ENCODE measurements at places on chromosomes 3 and 15. TPM values are rescaled to one million over a fixed set of nuclear protein-coding genes. Genes with fewer than 3 reads are reported as not detected.

IL17RB gene
- 0.23 TPM for total RNA-seq

RASGRF1 gene
- total RNA-seq, result not detected

- DNase-seq, result no peak
- peak overlapping the region; percentile 66 for H3K27ac ChIP-seq
- no peaks in the 10 kb centered on the region for H3K36me3 ChIP-seq
- H3K4me3 ChIP-seq, result no peak overlapping the region
- H3K4me1 ChIP-seq, result peaks cover 53% of the 10 kb centered on the region
- no peaks in the 10 kb centered on the region for H3K27me3 ChIP-seq
Measured at GRCh38 chr3:125129512-125129997, 73.8 kb upstream of the HEG1 start.

DNA sequence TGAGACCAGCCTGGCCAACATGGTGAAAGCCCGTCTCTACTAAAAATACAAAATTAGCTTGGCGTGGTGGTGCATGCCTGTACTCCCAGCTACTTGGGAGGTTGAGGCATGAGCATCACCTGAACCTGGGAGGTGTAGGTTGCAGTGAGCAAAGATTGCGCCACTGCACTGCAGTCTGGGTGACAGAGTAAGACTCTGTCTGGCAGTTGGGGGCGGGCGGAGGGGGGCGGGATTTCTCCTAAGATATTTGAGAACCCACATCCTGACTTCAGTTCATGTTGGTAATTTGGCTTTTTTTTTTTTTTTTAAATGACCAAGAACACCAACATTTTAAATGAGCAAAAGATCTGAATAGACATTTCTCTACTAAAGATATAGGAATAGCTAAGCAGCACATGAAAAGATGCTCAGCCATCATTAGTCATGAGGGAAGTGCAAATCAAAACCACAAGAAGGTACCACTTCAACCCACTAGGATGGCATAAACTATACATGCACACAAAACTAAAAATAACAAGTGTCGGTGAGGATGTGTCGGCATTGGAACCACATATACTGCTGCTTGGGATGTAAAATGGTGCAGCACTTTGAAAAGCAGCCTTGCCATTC is 75.6 kb upstream of the LMOD3 start:
- no peaks in the 10 kb centered on the region for H3K27me3 ChIP-seq
- no peaks in the 10 kb centered on the region for H3K36me3 ChIP-seq
- H3K4me3 ChIP-seq, result peak overlapping the region; percentile 30
- H3K4me1 ChIP-seq, result no peaks in the 10 kb centered on the region
- DNase-seq, result no peak
- H3K27ac ChIP-seq, result no peak overlapping the region

FSIP1 gene
- total RNA-seq, result 0.38 TPM

MKRN3 gene
- 2.2 TPM for total RNA-seq

GRCh38 chr3:26621906-26622620 is 509 bp upstream of the LRRC3B start:
- no peak overlapping the region for H3K4me3 ChIP-seq
- H3K36me3 ChIP-seq, result no peaks in the 10 kb centered on the region

DNA sequence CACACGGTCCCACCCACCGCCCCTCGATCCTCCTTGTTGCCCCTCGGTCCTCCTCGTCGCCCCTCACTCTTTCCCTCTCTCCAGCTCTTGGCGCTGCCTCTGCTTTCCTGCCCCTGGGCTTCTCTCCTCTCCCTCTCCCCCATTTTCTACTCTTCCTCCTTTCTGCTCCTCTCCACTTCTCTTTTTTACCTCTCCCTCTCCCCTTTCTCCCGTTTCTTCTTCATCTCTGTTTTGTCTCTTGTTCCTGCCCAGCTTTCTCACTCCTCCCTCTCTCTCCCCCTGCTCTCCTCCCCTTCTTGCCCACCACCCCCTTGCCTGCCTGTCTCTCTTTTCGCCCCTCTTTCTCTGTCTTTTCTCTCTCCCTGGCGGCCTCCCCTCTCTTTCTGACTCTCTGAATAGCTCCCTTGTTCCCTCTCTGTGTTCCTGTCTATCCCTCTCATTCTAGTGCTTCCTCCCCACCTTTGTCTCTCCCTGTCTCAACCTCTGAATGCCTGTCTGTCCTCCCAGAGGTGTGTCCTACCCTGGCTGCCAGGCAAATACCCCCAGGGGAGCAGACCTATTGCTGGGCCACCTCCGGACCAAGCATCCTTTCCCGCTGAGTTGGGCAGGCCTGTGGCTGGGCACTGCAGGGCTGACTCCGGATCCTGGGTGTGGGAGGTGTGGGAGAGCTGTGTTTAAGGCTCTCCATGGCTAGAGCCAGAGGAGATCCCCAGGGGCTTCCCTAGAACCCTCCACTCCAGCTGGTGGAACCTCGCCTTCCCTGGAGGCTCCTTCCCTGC is 41.0 kb downstream of the EPHB3 start:
- DNase-seq, result no peak
- H3K27me3 ChIP-seq, result no peaks in the 10 kb centered on the region
- no peaks in the 10 kb centered on the region for H3K36me3 ChIP-seq

DUOXA2 gene
- total RNA-seq, result 20.6 TPM

DNA sequence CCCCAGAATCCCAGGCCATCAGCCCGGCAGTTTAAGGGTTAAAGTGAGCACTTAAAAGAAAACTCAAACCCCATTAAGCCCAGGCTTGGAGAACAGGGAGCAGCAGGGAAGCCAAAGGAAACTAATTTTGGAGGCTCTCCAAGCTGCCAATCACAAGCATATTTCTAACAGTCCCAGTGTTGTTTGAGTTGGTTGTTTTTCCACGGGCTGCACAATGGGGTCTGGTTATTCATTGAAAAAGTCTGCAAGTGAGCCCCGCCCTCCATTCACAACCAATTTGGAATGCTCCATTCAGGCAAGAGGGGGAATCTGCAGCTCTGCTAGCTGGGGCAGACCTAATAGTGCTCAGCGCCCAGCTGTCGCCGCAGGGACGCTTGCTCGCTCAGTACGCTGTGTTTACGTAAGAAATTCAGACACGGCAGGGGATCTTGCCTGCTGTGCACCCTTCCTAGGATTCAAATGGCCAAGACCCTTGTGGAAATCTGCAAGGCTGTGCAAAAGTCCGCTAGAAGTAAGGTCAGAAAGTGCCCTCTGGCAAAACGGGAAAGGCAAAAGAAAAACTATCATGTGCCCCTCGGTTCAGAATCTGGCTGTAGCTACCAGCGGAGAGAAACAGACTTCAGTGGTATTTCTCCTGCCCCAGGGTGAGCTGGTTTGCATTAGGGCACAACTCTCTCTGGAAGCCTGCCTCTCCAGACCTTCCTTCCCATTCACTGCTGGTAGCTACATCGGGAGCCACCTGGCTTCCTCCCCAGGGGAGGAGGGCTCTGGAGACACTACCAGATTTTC is 11.0 kb downstream of the ETV5 start:
- peak overlapping the region; percentile 61 for H3K4me3 ChIP-seq
- DNase-seq, result no peak
- peaks cover 21% of the 10 kb centered on the region for H3K4me1 ChIP-seq
- no peaks in the 10 kb centered on the region for H3K36me3 ChIP-seq

GRCh38 chr3:150278195-150278594 is 129.9 kb upstream of the TSC22D2 start:
- H3K27me3 ChIP-seq, result no peaks in the 10 kb centered on the region
- H3K4me1 ChIP-seq, result no peaks in the 10 kb centered on the region
- no peak overlapping the region for H3K27ac ChIP-seq
- no peak for DNase-seq

DNA sequence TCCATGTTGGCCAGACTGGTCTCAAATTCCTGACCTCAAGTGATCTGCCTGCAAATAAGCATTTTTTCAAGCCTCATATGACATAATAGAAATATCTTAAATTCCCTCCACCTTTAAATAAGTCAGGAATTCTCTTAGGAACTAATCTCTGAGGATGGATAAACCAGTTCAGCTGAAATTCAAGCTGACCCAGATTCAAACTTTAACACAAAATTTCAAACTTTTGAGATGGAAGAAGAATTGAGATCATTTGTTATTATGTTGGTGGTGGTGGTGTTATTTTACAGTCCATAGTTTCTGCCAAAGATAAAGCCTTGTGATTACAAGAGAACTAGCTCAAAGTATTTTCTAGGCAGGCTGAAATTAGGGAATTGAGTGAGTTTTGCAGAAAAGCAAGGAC is 85.5 kb downstream of the SSR3 start:
- H3K27me3 ChIP-seq, result no peaks in the 10 kb centered on the region
- no peaks in the 10 kb centered on the region for H3K36me3 ChIP-seq
- H3K27ac ChIP-seq, result no peak overlapping the region
- H3K4me1 ChIP-seq, result no peaks in the 10 kb centered on the region

GRCh38 chr3:111253733-111254132 is 182.1 kb downstream of the NECTIN3 start:
- no peak overlapping the region for H3K4me3 ChIP-seq
- no peaks in the 10 kb centered on the region for H3K4me1 ChIP-seq
- H3K27ac ChIP-seq, result no peak overlapping the region
- DNase-seq, result no peak
- H3K27me3 ChIP-seq, result no peaks in the 10 kb centered on the region

LMAN1L gene
- 0.18 TPM for total RNA-seq

DNA sequence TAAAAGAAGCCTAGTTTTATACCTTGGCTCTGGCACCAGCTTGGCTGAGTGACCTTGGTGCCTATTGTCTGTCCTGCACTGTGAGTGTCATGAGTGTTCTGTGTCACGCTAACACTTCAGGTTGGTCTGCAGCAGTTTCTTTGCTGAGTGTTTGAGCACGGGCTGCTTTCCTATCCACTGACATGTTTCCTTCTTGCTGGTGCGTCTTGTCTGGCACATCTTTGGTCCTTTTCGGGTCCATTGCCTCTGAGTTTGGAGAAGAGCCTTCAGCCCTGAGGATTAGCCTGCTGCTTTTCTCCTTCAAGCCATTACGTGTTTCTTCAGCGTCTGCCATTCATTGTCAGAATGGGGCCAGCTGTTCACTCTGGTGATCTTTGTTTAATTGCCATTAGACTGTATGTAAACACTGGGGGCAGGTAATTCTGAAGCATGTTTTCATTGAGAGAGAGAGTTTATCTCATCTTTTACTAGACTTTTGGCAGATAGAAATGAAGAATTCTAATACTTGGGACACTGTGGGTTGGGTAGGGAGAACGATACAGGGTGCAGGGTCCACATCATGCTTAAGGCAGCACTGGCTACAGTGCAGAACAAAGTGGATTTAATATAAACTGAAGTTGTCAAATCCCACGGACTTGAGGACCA is 55.5 kb downstream of the LRRC28 start:
- no peak for DNase-seq
- H3K4me3 ChIP-seq, result peak overlapping the region; percentile 43
- no peaks in the 10 kb centered on the region for H3K36me3 ChIP-seq
- peak overlapping the region; percentile 30 for H3K27ac ChIP-seq
- H3K4me1 ChIP-seq, result no peaks in the 10 kb centered on the region

DNA sequence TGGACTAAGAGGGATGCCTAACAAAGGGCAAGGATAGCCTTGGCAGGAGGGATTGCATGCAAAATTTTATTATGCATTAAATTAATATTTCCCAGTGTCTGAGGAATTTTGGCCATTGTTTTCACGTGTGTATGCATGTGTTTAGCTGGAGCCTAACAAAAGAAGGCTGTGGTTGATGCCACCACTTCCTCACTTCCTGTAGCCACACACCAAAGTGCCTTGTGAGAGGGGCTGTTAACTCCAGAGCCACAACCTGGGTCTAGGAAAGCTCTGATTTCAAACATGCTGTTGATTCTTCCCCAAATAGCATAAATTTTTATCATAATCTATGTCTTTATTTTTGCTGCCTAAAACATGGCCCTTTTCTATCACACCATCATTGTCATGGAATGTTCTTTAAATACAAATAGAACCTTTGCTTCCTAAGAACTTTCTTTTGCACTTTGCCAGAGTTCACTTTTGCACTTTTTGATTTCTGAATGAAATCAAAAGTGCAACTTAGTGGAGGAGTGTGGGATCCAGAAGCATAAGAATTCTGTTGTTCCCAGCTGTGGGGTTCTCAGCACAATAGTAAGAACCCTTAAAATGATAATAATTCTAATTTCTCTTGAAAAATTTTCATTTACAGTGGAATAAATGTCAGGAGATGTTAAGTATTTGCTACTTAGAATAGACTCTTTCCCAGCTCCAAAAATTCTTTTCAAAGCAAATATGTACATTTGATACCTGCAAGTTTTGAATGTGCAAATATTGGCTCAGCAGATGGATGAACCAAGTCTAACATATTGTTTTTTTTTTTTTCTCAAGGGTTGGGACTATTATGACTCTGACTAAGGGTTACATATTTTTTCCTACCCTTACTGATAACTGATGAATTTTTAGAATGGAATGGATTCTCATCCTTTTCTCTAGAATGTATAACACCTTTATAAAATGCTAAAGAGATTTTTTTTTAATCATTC is 35.6 kb upstream of the SPTSSB start:
- no peaks in the 10 kb centered on the region for H3K27me3 ChIP-seq
- no peaks in the 10 kb centered on the region for H3K36me3 ChIP-seq
- DNase-seq, result no peak
- peaks cover 36% of the 10 kb centered on the region for H3K4me1 ChIP-seq
- no peak overlapping the region for H3K4me3 ChIP-seq

- H3K4me3 ChIP-seq, result no peak overlapping the region
- H3K4me1 ChIP-seq, result no peaks in the 10 kb centered on the region
- no peaks in the 10 kb centered on the region for H3K36me3 ChIP-seq
- DNase-seq, result no peak
Measured at GRCh38 chr3:140292170-140292569, 357.2 kb downstream of the CLSTN2 start.

USP19 gene
- 40.9 TPM for total RNA-seq

KBTBD12 gene
- total RNA-seq, result not detected

TTC21A gene
- total RNA-seq, result 2.1 TPM

- no peaks in the 10 kb centered on the region for H3K36me3 ChIP-seq
- no peak overlapping the region for H3K27ac ChIP-seq
- no peaks in the 10 kb centered on the region for H3K4me1 ChIP-seq
- no peak for DNase-seq
- H3K27me3 ChIP-seq, result no peaks in the 10 kb centered on the region
Measured at GRCh38 chr3:160950542-160950941, 154.6 kb downstream of the B3GALNT1 start.

DNA sequence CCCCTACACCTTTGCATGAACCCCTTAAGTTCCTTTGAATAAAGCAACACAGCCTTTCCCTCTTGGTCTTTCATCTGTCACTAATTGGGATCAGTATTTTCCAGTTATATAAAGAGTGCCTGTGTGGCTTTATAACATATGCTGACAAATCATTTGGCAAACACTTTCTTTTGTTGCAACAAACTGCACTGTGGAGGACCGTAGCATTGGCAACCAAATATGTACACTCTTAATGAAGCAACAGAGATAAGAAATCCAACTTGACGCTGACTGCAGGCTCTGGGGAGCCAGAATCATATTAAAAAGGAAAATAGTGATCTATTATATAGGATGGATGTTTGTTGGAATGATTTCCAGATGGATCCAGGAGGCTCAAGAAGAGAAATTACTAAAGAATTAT is 120.1 kb upstream of the PRICKLE2 start:
- H3K36me3 ChIP-seq, result no peaks in the 10 kb centered on the region
- H3K4me3 ChIP-seq, result no peak overlapping the region
- no peaks in the 10 kb centered on the region for H3K27me3 ChIP-seq
- peaks cover 8% of the 10 kb centered on the region for H3K4me1 ChIP-seq

GPR87 gene
- 37.8 TPM for total RNA-seq

GRCh38 chr3:190281308-190282051 is 40.8 kb downstream of the CLDN1 start:
- no peaks in the 10 kb centered on the region for H3K27me3 ChIP-seq
- no peaks in the 10 kb centered on the region for H3K36me3 ChIP-seq
- no peak overlapping the region for H3K27ac ChIP-seq
- no peak for DNase-seq
- H3K4me3 ChIP-seq, result no peak overlapping the region
- no peaks in the 10 kb centered on the region for H3K4me1 ChIP-seq

SOX2 gene
- 40.6 TPM for total RNA-seq

- DNase-seq, result no peak
- no peaks in the 10 kb centered on the region for H3K36me3 ChIP-seq
Measured at GRCh38 chr15:55980511-55980910, 12.9 kb downstream of the NEDD4 start.
